ENCODE measurements at places on chromosomes 11 and 22.
A peak's percentile ranks its signal among the peaks of the same experiment; 100 is the strongest.

DNA sequence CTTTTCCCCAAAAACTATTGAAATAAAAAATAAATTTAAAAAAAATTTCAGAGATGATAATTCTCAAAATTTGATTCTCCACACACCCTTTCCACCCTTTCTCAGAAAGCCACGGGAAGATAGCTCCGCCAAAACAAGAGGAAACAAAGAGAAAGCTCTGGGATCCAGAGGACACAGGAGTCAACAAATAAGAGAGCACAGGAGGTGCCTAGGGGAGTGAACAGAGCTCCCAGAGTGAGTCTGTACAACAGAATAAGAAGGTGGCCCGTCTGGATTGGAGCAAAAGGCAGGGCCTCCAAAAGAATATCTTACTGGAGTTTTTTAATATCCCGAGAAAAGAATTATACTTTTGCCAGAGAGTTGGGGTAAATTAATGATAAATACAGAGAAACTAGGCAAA lies 96.3 kb upstream of the DRD2 start:
- DNase-seq, result no peak

DNA sequence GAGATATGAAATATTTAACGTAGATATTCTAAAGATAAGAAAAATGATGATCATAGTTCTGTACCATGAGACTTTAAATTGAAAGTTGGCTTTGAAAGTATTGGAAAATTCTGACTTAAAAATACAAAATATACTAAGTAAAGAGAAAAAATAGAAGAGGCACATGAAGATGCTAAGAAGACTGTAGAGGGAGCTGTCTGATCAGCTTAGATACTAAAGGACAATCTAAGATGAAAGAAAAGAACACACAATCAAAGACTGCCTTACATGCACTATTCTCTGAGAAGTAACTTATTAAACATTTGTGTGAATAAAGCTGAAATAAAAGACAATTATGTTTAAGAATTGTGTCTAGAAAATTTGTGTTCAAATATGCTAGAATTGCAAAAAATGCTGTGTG lies 55.1 kb downstream of the RBMXL2 start:
- peak; percentile 5 for DNase-seq

DNA sequence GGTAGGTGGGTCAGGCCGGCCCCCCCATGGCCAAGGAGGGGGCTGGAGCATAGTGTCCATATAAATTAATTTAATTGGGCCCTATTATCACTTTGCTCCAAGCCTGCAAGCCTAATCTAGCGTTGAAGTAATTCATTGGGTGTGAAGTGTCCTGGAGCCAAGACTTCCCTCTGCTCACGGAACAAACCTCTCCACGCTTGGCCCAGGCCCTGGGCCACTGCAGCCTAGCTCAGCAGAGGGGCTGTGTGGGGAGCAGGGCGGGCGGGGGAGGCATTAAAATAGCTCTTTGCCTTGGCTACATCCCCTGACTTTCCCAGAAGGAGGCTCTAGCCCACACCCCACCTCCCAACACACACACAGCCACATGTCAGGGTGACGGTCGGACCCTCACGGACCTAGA lies 73.5 kb downstream of the THAP12 start:
- no peak for DNase-seq

DNA sequence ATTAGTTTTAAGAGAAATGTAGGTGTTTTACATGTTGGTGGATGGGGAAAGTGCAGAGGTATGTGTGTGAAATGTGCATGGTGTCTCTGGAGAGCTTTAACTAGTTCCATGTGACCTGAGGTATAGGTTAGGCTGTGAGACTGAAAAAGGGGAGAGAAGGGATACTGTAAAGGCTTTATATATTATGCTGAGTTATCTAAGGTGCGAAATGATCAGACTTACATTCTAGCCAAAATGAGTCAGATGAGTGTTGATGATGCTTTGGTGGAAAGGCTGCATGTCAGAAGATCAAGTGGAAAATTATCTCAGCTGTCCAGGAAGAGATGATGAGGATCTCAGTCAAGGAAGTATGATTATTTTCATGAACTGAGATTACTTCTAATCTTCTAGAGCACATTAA lies 15.8 kb downstream of the ACAT1 start:
- no peak for DNase-seq

- DNase-seq, result no peak
Measured at GRCh38 chr22:40819599-40820140, 524 bp upstream of the SLC25A17 start.

GRCh38 chr11:10864688-10865087 lies 6.8 kb upstream of the ZBED5 start:
- DNase-seq, result no peak

- DNase-seq, result no peak
Measured at GRCh38 chr11:115290893-115291292, 213.3 kb downstream of the CADM1 start.

DNA sequence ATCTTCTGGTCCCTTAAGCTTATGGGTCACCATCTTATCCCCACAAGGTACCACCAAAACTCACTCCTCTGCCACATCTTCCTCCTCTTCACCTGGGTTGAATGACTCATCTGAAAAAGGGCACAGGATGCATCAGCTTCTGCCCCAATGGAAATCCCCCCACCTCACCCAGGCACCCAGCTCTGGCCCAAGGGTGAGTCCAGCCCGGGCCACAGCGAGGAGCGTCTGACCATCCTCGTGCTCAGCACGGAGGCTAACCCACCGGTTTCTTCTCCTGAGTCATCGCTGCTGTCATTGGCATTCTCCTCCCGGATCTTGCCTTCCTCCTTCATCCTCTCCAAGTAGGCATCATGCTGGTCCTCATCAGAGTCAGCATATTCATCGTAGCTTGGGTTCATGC lies 5.3 kb upstream of the TNKS1BP1 start:
- DNase-seq, result no peak

DNA sequence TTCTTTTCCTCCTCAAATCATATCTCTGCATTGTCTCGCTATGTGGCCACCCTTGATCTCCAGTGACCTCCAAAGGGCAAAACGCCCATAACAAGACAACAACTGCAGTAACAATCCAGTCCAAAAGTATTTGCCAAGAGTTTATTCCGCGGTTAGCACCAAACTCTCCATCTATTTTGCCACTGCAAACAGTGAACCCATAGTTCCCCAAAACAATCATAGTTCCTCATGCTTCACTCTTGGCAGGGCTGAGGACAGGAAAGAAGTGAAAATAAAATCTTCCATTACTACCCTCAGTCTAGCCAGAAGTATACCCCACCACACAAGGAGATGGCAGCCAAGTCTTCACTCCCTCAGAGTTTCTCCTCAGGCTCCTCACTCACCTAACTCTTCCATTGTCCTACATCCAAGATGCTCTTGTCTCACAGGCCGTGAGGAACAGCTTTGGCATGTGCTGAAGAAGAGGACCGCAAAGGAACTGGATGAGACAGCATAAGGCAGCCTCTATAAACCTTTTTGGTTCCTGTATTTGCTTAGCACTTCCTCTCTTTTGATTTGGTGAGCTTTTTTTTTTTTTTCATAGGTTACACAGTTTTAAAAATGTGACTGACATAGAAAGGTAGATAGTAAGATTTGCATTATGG lies at the start of gene LPXN:
TSS of gene LPXN (minus strand) at position 480 of the 644 bp plus-strand sequence. CDS start at position 396, 84 bp downstream.
- DNase-seq, result peak; percentile 93

DNA sequence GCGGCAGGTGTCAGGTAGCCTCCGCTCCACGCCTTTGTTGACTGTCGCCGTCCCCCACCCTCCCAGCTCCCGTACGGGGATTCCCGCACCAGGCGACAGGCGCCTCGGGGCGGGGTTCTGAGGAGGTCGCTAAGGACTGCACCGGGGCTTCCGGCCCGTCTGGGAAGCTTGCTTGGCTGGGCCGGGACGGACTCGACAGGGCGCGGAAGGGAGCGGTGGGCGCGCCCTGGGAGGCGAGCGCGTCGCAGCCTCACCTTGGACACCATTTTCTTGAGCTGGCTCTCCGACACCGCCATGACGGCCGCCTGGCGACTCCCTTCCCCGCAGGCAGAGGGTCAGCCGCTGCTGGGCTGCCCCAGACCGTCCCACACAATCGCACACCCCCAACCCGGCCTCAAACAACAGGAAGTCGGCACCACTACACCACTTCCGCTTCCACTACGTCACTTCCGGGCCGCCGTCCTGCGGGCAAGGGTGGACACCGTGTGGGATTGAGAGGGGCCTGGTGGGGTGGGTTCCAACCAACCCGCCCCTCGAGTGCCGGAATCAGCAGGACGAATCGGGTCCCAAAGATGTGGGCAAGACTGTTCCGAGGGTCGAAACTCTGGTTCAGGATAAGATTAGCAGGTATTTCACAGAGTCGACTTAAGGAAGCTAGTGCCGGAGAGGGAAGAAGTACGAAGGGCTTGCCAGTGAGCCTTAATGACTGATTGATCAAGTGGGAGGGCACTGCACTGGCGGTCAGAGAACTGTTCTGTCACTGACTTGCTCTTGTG lies at the start of gene TSG101:
TSS of gene TSG101 (minus strand) at position 422 of the 776 bp plus-strand sequence. CDS start at position 296, 126 bp downstream.
- DNase-seq, result peak; percentile 98

- DNase-seq, result peak; percentile 38
Measured at GRCh38 chr11:45079075-45079444, 67.4 kb upstream of the PRDM11 start.

DNA sequence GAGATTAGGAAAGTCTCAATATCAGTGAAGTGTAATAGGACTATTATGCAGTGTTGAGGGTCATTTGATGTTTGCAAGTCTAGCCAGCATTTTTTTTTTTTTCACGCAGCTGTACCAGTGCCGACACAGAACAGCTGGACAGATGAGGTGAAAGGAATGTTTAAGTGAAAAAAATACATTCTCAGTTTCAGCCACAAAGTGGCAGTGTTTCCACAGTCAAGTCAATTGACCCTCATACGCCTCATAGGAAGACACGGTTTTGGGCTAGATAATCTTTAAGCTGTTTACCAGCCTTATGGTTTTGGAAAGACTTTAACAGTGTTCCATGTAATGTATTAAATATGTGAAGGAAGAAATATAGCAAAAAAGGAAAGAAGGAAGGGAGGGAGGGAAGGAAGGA lies 349.9 kb upstream of the ANO3 start:
- peak; percentile 55 for DNase-seq

GRCh38 chr22:31897842-31898805 lies 46.2 kb upstream of the YWHAH start:
- DNase-seq, result no peak

DNA sequence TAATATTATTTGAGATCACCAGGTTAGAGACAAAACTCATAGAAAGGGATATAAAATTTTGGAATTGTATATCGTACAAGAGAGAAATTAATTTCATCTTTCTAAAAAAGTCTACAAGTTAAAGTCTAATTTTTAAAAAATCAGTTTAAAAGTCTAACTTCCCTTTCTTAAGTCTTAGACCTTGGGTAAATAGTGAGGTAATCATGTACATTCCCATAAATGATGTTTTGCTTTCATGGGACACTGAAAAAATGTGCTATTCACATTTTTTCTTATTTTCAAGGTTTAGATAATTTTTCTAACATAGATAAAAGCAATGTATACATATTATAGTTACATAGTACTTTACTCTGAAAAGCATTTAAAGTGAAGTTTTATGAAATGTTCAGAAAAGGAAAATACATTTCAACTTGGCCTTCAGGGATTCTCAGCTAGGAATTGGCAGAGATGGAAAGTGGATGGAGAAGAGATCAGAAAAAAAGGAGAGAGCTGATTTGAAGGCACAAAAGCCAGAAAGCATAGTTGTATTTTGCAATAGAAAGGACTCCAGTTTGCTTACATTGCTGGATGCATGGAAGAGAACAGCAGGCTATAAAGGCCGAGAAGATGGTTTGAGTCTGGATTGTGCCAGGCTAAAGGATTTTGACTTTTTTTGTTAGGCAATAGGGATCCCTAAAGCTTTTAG lies 194.0 kb downstream of the CASP12 start:
- no peak for DNase-seq

- peak; percentile 53 for DNase-seq
Measured at GRCh38 chr11:35030716-35031213, 108.2 kb upstream of the CD44 start.

- DNase-seq, result peak; percentile 26
Measured at GRCh38 chr22:32836280-32837123, 35.0 kb downstream of the TIMP3 start.

GRCh38 chr11:116775975-116776374 lies 3.2 kb upstream of the BUD13 start:
- no peak for DNase-seq

- DNase-seq, result no peak
Measured at GRCh38 chr11:12725863-12726682, 51.9 kb downstream of the TEAD1 start.

- DNase-seq, result no peak
Measured at GRCh38 chr11:131833366-131833765, 463.0 kb downstream of the NTM start.

DNA sequence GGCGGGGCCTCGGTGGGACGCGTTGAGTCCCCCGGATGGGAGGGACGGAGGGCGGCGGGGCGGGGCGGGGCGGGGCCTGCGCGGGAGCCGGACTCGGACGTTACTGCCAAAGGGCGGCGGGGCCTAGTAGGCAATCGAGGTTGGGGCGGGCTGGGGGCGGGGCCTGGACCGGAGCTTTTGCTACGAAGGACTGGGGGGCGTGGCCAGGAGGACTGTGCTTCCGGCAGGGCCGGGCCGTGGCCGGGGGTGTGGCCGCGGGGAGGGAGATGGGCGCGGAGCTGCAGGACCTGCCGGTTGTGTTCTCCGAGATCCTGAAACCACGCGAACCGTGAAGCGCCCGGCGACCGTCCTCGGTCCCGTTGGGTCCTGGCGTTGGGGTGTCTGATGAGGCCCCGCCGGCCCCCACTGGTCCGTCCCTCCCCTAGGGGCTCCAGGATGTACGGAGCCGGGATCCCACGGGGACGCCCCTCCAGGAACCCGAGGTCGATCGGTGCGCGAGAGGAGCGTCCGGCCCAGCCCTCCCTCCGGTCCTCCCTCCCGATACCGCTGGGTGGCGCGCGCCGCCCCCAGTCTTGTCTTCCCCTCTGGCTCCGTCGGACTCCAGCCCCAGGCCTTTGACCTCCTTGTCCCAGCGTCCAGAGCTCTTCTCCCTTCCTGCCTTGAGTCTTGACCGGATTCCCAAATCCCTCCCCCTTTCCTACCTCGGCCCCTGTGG lies 648 bp upstream of the NUDT8 start:
- peak; percentile 94 for DNase-seq

GRCh38 chr22:49983148-49984042 lies 22.8 kb downstream of the PIM3 start:
- no peak for DNase-seq

- DNase-seq, result no peak
Measured at GRCh38 chr11:118896472-118896913, 12.8 kb downstream of the CXCR5 start.

GRCh38 chr11:30457087-30457486 lies 129.1 kb downstream of the MPPED2 start:
- DNase-seq, result no peak

DNA sequence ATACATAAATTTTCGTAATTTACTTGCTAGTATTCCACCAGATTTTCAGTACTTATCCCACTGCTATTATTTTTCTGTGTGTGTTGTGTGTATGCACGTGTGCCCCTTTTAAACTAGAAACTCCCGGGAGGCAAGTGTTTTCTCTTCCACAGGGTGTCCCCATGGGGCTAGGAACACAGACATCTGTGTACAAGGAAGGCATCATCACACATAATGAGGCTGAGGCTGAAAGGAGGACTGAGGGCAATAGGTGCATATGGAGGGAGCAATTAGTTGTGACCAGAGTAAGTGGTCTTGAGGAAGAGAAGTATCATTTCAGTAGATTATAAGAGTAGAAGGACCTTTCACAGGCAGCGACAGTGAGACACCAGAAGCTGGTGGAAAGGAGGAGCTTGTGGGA lies 2.1 kb upstream of the DPAGT1 start:
- peak; percentile 31 for DNase-seq

GRCh38 chr22:23410411-23410810 lies 169.7 kb downstream of the IGLL1 start:
- no peak for DNase-seq

GRCh38 chr11:124801014-124801413 lies 808 bp upstream of the MSANTD2 start:
- no peak for DNase-seq
